ENCODE measurements at places on chromosomes 3 and 15. TPM values are rescaled to one million over a fixed set of nuclear protein-coding genes. Genes with fewer than 3 reads are reported as not detected.

ZNF280D gene
- 24.1 TPM for total RNA-seq

ADGRG7 gene
- not detected for total RNA-seq

MYO5C gene
- total RNA-seq: 9.7 TPM

FYTTD1 gene
- 55.8 TPM for total RNA-seq

PP2D1 gene
- not detected for total RNA-seq

CCR1 gene
- 1.6 TPM for total RNA-seq

POLQ gene
- total RNA-seq: 0.42 TPM

REC114 gene
- not detected for total RNA-seq

GRAMD1C gene
- total RNA-seq: 38.2 TPM

HRG gene
- 0.10 TPM for total RNA-seq

Measured in lower leg skin (tissue), 4 donors.